Stimulated activated CD8-positive, alpha-beta memory T cell treated with anti-CD3 and anti-CD28 coated beads, Interleukin-4, amount 100 ng/mL, for 1 hour (primary cell): ENCODE measurements at places on chromosomes 1 and 21.

- DNase-seq = no peak
These were observed 21.3 kb upstream of the C1orf105 start for GRCh38 chr1:172398970-172399755.

GRCh38 chr1:198655459-198656121, 16.8 kb downstream of the PTPRC start:
- no peak for DNase-seq

DNA sequence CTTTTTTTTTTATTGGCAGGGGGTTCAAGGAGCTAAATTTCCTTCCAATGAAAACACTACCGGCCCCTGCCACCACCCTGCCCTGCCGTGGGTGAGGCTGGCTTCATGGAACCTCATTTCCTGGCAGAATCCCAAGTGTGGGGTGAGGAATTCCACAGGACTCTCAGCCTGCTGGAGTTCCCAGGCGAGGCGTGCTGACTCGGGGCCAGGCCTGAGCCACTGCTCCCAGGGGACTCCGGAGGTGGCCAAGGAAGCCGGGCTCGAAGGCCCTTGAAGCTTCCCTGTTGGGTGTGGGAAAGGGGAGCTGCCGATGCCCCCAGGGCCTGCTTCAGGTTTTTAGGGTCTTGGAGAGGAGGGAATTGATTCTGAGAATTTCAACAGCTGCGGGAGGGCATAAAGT, 95.3 kb upstream of the ACTRT2 start:
- DNase-seq = no peak

DNA sequence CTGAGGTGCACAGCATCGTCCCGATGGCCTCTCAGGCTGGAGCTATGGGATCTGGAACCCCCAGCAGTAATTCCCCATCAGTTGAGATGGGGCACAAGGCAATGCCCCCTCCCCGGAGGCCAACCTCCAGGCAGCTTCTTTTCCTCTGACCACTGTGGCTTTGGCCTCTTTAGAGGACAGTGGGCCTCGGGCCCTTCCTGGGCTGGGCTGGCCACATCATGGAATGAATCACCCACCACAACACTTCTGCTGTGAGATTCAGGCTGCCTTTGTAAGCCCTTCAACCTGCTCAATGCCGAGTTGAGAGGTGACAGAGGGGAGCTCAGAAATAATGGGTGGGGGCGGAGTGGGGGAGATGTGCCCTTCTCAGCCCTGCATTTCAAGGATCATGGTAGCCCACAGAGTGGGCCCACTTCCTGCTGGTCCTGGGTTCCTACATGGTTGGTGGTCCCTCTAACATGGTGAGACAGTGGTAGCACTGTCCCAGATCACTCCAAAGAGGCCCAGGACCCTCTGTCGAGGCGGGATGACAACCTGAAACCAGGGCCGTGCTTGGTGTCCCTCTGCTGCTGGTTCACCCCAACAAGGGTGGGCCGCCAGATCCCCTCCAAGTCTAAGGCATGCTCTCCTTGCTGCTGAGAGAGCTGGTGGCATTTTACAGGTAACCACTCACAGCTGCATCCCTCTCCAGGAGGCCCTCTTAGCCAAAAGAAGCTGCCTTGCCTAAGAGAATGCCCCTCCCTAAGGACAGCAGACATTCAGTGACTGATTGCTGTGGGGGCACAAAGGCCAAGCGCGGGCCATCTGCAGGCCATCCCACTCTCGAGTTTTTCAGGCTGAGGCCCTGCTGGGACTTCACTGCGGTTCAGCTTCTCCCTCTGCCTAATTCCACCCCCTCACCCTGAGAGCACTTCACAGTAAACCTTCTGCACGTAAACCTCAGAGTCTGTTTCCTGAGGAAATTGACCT, 29.7 kb upstream of the EVA1B start:
- no peak for DNase-seq

DNA sequence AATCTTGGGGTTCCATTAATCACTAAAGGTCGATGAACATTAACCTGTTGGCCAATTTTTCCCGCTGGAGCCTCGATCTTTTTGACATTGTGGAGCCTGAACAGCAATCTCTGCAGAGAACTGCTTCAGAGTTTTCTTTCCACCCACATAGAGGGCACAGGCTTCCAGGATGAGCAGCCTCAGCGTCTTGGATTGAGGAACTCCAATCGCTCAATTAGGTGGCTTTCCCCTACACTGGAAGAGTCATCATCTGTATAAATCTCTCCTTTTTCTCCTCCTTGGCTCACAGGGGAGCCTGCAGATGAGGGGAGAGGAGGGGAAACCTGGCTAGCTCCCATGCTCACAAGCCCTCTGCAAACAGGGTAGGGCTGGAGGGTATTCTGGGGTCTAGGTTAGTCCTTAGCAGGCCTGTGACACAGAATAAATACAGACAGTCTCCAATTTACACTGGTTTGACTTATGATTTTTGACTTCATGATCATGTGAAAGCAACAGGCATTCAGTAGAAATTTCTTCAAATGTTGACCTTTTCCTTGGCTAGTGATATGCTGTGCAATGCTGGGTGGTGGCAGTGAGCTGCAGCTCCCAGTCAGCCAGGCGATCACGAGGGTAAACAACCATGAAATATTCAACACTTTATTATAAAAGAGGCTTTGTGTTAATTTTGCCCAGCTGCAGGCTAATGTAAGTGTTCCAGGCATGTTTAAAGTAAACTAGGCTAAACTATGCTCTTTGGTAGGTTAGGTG, 80.8 kb downstream of the PGBD5 start:
- DNase-seq = no peak

DNA sequence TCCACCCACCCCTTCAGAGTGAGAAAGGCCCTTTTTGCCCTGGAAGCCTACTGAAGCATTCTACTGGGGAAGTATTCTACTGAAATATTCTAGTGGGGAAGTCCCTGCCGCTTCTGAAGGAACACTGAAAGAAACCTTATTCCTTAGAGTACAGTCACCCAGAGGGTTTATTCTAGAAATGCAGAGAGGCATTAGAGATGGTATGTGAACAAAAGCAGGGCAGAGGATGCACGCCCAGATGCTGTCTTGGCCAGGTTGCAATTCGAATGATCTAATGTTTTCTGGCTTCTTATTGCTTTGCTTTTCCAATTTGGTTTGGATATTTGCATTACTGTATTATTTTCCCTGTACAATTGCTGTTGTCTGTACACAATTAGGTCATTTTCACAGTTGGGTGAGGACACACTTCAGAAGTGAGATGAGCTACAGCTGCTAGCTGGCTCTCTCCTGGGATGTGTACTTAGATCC, 37.1 kb downstream of the CCN1 start:
- no peak for DNase-seq

DNA sequence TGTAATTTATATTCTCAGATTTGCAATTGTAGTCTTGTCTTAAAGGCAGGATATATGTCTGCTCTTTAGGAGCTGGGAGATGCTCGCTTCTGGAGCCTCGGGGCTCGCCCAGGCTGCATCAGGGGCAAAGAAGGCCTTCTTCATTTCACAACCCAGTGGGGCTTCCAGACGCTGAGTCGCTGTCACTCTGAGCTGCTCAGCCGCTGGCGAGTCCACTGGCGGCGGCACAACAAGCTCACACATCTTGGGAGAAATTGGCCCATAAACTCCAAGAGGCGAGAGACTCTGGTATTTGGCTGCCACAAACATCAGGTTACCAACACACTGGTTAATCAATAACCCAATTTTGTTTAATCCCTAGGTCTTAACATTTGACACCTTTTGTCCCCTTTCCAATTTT, 216.6 kb downstream of the ATG4C start:
- no peak for DNase-seq
